ENCODE measurements at places on chromosomes 3 and 15.

- no peak for DNase-seq
Measured at GRCh38 chr3:15299036-15299435, 33.4 kb downstream of the SH3BP5 start.

GRCh38 chr3:132916096-132916495, 122.1 kb upstream of the TMEM108 start:
- no peak for DNase-seq

DNA sequence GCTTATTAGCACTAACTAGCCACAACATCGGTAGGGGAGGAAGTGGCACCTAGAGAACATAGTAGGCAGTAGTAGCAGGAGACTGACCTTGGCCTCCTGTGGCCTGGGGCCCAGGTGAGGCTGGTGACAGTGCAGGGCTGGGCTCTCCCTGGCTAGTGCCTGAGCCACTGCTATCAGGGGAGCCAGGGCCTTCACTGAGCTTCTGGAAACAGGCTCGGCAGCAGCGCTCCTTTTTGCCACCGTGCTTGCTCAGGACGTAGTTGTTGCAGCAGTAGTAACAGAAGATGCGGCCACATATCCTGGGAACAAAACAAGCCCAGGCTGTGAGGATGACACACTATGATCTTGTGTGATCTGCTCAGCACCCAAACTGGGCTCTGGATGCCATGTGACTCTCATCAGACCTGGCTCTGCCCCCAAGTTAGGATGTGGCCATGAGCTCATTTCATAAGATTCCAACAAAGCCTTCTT, 15.1 kb downstream of the CXCR6 start:
- no peak for DNase-seq

DNA sequence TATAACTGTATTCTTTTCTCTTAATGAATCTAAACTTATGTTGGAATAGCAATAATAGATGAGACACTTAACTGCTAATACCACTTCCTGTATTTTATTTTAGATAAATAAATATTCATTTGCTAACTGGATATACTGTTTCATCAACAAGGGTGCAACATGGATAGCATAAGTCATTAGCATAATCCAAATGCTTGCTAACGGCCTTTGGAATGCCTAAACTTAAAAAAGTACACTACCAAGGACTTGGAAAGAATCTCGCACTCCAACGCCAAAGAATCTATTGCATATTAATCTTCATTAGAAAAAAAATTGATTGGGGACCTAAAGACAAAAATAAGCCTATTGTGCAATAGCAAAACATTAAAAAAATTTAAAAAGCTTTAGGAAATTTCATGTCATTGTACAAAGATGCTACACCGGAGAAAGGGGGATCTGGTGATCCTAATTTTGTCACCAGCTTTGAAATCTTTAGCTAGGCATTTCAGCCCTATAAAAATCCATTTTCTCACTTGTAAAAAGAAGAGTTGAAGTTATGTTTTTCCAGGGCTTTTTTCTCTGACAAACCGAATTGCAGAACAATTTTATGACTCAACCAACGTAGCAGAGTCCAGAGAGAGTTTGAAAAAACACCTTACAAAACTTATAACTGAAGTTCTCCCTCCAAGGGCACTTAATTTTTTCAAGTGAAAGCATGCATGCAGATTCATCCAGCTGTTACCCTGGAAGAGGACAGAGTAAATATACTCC, 4.1 kb downstream of the VGLL3 start:
- DNase-seq, result no peak

DNA sequence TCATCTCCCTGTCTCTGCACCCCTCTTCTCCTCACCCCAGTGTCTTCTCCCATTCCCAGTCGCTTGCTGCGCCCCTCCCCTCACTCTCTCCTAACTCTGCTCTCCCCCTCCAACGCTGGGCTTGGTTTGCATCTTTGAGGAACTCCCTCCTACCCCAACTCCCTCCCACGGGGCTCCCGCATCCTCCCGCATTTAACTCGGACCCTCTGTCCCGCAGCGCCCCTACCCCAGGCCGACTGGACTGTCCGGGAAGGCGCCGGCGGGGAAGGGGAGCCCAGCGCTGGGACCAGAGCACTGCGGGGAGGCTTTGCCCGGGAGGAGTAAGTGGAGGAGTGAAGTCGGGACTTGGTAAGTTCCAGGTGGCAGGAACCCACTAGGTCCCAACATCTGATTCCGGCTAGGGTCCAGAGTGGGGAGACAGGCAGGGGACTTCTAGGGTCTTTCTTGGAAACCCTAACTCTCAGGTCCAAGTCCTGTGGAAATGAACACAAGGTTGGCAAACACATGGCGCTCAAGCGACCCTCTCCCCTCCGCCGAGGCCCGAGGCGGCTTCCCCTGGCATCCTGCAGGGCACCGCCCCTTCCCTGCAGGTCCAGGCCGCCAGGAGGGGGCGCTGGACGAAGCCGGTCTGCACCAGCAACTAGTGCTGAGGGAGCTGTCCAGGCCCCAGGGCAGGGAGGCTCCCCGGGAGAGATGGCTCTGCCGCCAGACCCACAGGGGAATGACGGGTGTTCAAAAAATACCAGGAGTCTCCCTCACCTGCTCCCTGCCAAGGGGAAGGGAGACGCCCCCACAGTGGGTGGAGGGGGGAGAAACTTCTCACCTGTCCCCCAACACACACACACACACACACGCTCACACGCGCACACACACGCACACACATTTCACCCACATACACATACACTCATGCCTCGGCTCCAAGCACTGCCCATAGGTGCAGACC, 53.2 kb downstream of the LHFPL4 start:
- DNase-seq, result no peak

DNA sequence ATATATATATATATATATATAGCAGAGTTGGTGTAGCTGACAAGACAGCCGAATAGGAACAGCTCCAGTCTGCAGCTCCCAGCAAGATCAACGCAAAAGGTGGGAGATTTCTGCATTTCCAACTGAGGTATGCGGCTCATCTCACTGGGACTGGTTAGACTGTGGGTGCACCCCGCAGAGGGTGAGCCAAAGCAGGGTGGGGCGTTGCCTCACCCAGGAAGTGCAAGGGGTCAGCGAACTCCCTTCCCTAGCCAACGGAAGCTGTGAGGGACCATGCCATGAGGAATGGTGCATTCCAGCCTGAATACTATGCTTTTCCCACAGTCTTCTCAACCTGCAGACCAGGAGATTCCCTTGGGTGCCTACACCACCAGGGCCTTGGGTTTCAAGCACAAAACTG, 81.7 kb upstream of the ST3GAL6 start:
- no peak for DNase-seq

GRCh38 chr3:143875546-143875945, 27.3 kb upstream of the SLC9A9 start:
- no peak for DNase-seq

DNA sequence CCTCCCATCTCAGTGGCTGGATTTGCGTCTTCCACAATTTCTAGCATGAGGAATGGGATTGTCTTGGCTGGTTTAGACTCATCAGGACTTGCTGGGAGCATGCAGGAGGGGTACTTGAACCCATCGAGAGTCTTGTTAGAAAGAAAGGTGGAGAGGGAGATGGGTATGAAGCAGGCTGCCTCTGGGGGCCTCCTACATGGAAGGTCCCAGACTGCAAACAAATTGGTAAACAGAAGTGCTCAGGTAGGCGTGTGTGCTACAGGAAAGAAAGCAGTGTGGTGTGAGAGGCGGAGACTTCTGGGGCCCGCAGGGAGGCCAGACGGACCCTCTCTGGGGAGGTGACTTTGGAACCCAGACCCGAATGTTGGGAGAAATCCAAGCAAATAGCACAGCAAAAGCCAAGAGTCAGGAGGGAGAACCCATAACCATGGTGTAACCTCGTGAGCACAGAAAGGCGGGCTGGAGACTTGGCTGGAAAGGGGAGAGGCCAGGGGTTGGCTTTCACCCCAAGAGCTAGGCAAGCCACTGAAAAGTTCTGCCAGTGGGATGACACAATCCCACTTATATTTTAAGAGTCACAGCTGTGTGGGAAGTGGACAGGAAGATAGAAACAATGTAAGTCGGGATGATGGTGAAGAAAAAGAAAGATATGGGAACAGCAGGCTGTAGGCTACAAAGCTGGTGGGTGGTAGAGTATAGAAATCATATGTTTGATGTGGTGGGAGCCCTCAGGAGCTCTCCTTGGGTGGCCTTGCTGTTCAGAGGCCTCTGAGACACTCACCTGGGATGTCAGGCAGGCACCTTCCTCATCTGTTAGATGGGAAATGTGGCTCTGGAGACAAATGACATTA, 130.1 kb upstream of the PRR20G start:
- no peak for DNase-seq

DNA sequence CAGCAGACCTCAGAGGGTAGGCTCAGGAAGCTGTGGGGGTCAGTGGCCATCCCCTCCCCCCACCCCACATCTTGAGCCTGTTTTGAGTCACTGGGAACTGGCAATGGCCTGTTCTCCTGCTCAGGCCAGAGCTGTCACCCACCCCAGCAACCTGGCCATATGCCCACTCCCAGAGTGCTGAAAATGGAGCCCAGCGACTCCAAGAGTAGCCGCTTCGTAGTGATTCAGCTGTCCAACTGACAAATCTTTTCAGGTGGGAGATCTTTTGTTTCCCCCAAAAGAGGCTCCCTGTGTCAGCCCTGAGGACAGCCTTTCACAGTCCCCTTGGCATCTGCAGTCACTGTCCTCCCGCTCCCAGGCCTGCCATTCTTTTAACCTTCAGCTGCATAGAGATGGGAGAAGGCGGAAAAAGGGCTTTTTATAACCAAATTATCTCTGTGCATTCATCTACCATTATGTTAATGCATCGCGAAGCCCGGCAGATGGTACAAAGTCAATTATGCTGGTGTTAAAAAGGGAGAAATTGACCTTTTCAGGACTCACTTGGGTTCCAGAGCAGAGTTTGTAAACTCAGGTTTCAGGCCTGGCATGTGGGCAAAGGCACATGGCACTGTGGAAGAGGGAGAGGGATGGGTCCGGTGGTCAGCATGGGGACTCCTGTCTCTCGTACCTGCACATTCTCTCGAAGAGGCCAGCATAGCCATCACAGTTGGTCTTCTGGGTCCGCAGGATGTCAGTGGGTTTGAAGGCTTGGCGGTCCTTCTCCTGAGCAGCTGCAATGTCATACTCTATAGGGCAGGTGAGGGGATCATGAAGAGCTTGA, 32.1 kb downstream of the KY start:
- no peak for DNase-seq

GRCh38 chr15:99059010-99059981, 45.6 kb upstream of the SYNM start:
- DNase-seq, result peak; percentile 48

GRCh38 chr15:77028451-77029165, 33.7 kb downstream of the PSTPIP1 start:
- DNase-seq, result no peak

GRCh38 chr3:192281207-192281880, 446.0 kb downstream of the FGF12 start:
- DNase-seq, result no peak

Data from C1 segment of cervical spinal cord (tissue), 14 donors.